ENCODE measurements at places on chromosomes 12 and 14.

DNA sequence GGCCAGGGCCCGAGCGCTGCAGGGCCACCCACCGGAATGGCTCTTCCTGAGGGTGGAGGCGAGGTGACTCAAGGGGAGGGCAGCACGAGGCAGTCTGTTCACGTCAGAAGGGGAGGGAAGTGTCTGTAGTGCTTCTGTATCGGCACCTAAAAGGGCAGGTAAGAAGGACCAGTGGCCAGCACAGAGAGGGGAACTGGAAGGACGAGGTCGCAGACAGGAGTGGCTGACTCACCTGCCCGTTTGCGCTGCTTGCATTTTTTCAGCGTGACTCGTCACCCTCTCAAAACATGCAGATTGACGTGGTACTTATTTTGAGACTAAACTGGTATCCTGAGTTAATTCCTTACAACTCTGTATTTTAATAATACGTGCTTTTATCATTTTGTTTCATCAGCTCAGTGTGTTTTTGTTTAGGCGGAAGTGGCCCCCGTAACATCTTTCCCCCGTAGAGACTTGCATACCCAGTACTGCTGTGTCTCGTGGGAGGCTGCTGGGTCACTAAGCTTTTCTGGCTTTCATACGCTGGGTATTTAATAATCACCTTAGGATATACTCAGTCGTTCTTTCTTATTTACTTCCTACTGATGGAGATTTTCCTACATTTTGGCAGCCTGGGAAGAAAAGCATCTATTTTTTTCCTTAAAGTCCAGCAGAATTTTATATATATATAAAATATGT lies 26.4 kb downstream of the SFSWAP start:
- DNase-seq = no peak

DNA sequence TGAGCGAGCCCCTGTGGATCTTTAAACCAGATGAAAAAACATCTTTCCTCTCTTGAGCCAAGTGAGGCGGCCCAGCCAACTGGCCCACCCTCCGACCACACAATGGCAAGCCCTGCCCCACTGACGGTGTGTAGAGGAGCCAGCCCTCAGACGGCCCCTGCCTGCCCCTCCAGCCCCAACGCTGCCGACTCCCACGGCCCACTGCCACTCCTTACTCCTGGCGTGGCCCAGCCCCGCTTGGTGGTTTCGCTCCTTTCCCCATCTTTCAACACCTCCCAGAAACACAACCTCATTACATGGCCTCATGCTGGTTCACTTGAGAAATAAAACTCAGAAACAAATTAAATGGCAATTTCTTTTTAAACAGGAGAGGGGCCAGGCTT lies 80.6 kb upstream of the DICER1 start:
- DNase-seq = no peak

- DNase-seq = no peak
These were observed 218.1 kb upstream of the RTL1 start for GRCh38 chr14:101121508-101122139.

DNA sequence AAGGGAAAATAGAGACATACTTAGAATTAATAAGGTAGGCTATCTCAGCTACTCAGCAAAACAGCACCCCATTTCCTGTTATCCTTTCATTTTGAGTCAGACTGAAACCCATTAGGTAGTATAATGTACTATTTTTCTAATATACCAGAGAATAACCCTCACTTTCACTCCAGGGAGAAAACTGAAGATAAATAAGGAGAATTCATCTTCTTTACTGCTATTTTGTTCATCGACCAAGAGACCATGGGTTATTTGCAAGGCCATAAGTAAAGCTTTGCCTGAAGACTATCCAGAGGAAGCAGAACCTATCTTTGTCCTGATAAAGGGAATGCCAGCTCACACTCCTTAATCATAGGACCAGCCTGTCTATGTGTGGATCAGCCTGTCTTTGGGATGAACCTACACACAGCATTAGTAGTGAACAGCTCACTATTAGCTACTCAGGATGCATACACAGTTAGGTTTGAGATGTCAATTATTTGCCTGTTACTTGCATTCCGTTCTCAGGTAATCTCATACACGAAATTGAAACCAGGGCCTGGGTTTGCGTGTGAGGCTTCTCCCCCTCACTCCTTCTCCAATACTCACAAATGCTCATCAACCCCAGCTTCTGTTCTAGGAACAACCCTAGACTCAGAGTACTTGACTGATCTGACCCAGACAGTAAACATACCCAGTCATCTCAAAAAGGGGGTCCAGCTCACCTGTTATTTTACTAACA lies 124.4 kb downstream of the DAD1 start:
- no peak for DNase-seq

DNA sequence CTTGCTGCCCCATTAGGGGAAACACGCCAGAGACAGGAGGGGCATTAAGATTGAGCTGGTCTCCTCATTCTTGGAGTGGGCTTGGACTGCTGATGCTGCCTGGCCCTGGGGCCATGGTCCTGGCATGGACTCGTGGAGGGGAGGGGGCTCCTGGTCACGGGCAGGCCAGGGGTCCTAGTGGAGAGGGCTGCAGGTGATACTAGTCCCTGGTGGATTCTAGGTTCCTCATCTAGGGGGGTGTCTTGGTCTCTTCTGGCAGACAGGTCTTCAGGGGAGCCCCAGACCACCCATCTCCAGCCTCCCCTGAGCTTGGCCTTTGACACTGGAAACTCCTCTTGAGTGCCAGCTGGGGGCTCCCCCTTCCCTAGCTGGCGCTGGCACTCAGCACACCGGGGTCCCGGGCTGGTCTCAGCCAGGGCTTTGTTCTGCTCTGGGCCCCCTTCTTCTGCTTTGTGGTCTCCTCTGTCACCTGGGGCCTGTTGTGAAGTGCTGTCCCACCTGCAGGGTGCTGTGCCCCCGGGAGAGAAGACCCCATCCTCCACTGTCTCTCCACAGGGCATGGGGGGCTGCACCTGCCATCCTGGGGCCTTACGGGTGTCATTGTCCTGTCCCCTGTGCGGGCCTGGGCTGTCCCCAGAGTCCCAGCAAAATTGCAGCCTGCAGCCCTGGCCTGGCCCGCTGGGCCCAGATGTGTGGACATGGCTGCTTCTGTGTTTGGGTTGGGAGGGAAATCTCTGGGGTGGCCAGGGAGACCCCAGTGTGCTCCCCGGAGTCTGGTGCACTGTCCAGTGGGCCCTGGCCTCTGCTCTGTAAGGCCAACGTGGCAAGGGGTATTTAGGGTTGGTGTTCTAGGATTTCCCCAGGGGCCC lies 2.3 kb downstream of the KIF26A start:
- peak; percentile 7 for DNase-seq

DNA sequence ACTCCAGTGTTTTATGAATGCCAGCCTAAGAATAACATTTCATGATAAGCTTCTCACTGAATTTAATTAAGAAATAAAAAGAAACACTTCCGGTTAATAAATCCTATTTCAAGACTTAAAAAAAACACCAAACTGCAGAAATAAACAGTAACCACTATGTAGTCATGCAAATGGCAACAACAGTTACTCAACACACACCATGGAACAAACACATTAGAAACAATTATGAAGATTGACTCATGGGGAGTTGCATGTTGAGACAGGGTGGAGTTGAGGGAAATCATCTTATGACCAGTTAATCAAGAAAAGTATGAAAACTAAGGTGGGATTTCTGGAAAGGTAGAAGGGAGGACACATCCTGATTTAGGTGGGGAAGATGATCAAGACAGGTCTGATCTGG lies 52.7 kb downstream of the PLBD1 start:
- no peak for DNase-seq

- peak; percentile 40 for DNase-seq
These were observed 45.9 kb downstream of the NOC4L start for GRCh38 chr12:132190012-132190755.

GRCh38 chr12:51377099-51377984 lies 13.9 kb downstream of the GALNT6 start:
- DNase-seq = no peak

- no peak for DNase-seq
These were observed 179.7 kb upstream of the HIF1A start for GRCh38 chr14:61515436-61516117.

DNA sequence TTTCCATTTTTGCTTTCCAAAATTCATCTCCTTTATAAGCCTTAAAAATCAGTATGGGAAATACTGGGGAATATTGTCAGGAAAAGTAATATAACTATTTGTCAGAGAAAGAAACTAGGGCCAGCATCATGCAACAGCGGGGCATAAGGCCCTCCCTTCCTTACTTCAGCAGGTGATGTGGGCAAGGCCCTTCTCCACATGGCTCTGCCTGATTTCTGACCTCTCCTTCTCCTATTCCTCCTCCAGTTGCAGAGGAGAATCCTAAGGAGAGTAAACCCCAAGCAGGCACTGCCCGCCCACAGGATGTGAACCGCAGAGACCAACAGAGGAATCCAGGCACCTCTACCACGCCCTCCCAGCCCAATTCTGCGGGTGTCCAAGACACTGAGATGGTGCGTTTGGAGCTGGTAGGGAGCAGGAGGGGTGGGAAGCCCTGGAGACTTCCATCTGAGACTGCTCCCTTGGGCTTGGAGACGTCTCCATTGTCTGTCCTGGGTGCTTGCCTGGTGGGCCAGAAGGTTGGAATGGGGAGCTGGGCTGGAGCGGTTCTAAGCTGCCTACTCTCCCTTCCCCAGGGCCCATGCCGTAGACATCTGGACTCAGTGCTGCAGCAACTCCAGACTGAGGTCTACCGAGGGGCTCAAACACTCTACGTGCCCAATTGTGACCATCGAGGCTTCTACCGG lies 2.7 kb upstream of the SOAT2 start:
- DNase-seq = no peak

- no peak for DNase-seq
These were observed 129.4 kb upstream of the DNM1L start for GRCh38 chr12:32549675-32550079.

DNA sequence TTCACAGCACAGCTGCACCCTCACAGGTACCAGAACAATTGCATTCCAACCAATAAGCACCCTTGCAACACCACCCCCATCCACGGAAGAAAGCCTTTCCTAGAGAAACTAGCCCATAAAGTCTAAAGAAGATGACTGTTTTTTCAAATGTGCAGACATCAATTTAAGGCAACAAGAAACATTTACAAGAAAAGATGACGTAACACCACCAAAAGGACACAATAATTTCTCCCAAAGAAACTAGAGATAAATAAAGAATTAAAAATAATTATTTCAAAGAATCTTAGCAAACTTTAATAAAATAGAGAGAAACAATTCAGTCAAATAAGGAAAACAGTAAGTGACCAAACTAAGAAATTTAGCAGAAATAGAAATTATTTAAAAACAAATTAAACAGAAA lies 352.3 kb upstream of the ATXN7L3B start:
- DNase-seq = no peak

- DNase-seq = no peak
These were observed 32.4 kb downstream of the PSEN1 start for GRCh38 chr14:73168691-73169090.

DNA sequence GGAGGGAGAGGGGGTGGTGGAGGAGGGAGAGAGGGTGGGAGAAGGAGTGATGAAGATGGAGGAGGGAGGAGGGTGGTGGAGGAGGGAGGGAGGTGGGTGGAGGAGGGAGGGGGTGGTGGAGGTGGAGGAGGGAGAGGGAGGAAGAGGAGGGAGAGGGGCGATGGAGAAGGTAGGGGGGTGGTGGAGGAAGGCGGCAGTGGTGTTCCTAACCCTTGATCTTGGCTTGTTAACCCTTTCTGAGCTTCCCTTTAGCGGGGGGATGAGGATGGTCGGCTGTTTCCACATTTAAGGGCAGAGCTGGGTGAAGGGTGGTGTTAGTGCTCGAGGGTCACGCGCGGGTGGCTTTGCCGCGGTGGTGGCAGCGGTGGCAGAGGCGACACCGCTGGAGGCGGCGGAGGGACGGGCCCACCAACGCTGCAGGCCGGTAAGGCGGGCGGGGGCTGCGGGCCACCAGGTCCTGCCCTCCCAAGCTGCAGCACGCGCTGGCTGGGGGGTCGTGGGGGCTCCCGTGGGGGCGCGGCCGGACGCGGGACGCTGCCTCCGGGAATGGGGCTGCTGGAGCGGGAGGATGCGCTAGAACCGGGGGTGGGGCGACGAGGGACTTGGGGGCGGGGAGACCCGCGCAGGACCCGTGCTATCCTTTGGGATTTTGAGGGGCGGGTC lies 156.3 kb downstream of the PTPN11 start:
- DNase-seq = no peak

GRCh38 chr12:53424626-53425514 lies 1.2 kb downstream of the AMHR2 start:
- DNase-seq = no peak

DNA sequence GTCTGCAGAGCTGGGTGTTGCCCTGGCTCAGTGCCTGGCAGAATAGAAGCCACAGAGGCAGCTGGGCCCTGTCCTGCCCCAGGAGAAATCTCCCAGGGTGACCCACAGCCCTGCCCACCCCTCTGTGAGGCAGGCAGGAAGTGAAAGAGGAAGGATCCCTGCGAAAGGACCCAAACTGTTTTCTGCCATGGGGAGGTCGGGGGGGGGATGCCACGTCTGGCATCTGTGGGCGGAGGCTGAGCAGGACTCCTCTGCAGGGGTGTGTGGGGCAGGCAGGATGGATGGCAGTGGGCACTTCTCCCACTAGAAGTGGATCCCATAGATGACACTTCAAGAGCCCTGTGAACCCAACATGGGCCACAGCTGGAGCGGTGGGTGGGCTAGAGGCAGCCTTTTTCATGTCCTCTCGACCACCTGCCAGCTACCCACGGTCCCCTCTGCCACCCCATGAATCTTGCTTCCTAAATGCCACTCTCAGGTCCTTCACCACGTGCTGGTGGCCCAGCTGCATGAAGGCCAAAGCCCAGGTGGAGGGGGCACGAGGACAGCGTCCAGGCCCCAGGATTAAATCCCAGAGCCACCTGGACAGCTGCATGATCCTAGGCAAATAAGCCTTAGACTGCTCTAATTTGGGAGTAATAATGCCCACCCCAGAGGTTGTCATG lies 3.6 kb downstream of the PAPLN start:
- DNase-seq = peak; percentile 50

- no peak for DNase-seq
These were observed 34.0 kb downstream of the ERO1A start for GRCh38 chr14:52661314-52661713.

GRCh38 chr14:65357689-65358088 lies 54.8 kb upstream of the FUT8 start:
- no peak for DNase-seq

DNA sequence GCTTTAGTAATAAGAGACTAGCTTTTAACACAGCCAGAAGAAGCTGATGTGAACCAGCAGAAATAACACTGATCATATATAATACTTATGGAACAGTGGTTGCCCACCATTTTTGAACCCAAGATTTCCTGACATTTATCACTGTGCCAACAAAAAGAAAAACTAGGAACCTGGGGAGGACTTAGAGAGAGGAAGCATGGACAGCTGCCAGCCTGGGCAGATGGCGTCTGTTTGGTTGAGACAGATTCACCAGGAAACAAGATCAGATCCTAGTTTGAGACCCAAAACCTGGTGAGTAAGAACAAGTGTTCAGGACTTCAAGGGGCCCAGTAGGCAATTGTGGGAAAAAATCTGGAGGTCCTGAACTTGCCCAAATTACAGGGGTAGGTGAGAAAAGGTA lies 95.3 kb downstream of the BICD1 start:
- DNase-seq = no peak
